Fibroblast of skin of right quadriceps (primary cell): ENCODE measurements at places on chromosomes 2 and 18.
A peak's percentile ranks its signal among the peaks of the same experiment; 100 is the strongest.

GRCh38 chr18:8609659-8610458 is 622 bp downstream of the RAB12 start:
- DNase-seq, result no peak

DNA sequence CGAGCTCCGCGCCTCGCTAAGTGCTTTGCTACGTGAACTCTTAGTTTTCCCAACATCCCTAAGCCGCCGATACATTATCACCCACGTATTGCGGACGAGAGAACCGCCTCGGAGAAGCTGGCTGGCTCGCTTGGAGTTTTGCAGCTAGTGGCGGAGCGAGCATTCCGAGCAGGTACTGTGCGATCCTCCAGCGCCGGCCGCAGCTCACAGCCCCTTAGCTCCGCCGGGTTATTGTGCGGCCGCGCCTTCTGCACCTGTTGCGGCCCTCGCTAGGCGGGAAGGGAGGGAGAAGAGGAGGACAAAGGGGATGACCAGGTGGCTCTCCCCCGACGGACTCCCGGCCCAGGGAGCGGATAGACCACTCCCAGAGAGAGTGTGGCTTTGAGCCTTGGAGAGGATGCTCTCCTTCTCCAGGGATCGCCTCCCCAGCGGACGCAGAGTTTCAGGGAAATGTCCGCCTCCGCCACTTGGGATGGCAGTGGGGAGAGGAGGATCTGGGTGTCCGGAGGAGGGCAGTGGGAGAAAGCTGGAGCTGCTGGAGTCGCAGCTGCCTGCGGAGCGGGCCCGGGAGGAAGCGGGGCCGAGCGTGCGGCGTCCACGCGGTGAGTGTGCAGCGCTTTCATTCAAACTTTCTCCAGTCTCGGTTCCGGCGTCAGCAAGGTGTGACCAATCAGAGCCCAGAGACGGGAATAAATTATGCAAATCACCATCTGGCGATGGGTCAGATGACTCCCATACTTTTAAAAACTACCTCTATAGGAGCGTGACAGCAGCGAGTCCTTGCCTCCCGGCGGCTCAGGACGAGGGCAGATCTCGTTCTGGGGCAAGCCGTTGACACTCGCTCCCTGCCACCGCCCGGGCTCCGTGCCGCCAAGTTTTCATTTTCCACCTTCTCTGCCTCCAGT is at the start of gene LIPG:
LIPG (plus strand) TSS at position 769 of the 905 bp plus-strand sequence. CDS start 252 bp downstream, outside the sequence.
- peak; percentile 41 for DNase-seq

GRCh38 chr2:6683516-6683915 is 182.2 kb downstream of the CMPK2 start:
- DNase-seq, result no peak

DNA sequence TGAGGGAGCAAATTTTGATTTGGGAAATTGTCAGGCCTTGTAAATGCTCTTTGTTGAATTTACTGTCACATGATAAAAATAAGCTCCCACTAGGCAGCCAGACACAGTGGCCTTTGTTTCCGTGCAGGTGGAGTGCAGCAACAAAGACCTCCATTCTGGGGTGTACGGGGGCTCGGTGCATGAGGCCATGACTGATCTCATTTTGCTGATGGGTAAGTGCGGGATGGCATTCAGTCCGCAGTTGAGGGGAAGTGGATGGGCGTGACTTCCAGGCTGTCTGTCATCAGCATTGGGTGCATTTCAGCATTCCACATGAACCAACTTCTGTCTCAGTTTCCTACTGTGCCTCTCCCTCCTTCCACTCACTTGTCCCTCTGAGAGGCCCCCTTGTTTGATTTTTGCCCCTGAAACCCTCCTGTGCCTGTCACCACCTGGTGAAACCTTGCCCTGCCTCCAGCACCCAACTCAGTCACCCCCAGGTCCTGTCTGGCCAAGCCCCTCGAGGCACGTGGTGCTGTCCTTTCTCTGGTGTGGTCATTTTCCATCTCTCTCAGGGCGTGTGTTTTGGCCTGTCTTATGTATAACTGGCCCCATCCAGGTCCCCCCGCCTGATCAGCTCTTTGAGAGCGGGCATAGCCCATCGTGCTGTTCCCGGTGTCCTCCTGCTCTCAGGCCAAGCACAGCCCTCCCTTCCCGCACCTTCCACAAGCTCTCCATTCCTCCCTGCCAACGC is 16.3 kb downstream of the CNDP2 start:
- no peak for DNase-seq

GRCh38 chr2:32671885-32672533 is 44.2 kb downstream of the TTC27 start:
- peak; percentile 38 for DNase-seq
